Thoracic aorta (tissue), 2 donors: ENCODE measurements at places on chromosomes 13 and 19. TPM values are rescaled to one million over a fixed set of nuclear protein-coding genes. Genes with fewer than 3 reads are reported as not detected.
A peak's percentile ranks its signal among the peaks of the same experiment; 100 is the strongest.

Gene RAB11B
- total RNA-seq, result 69.3 TPM

- H3K36me3 ChIP-seq, result no peaks in the 10 kb centered on the region
- H3K27me3 ChIP-seq, result no peaks in the 10 kb centered on the region
- H3K4me1 ChIP-seq, result peaks cover 13% of the 10 kb centered on the region
- DNase-seq, result no peak
These were observed 227.9 kb upstream of the ARGLU1 start for GRCh38 chr13:106795847-106796246.

- H3K27ac ChIP-seq, result peak overlapping the region; percentile 91
- H3K4me1 ChIP-seq, result peaks cover 13% of the 10 kb centered on the region
- H3K36me3 ChIP-seq, result peaks cover 12% of the 10 kb centered on the region
These were observed 767 bp upstream of the GADD45B start for GRCh38 chr19:2475018-2475701.

Gene ZNF296
- 1.8 TPM for total RNA-seq

Gene SYCN
- total RNA-seq, result not detected

GRCh38 chr19:16208064-16208759 is 10.5 kb downstream of the AP1M1 start:
- DNase-seq, result no peak
- no peaks in the 10 kb centered on the region for H3K27me3 ChIP-seq
- H3K4me3 ChIP-seq, result no peak overlapping the region

DNA sequence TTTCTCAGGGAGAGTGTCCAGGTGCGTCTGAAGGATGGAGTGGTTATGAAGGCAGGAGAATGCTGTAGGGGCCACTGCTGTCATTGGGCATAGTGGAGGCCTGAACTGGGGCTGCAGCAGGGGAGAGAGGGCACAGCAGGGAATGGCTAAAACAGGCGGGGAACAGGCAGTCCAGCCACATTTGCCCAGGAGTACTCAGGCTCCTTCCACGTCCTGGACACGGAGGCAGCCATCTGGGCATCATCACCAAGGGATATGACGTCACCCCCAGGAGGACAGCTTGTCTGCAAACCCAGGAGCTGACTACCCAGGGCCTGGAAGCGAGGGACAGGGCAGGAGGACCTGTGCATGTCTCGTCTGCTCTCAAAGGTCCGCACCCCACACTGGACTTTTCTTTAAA is 22.2 kb downstream of the VSTM2B start:
- H3K4me3 ChIP-seq, result no peak overlapping the region
- no peak overlapping the region for H3K27ac ChIP-seq
- no peaks in the 10 kb centered on the region for H3K27me3 ChIP-seq
- no peaks in the 10 kb centered on the region for H3K36me3 ChIP-seq
- H3K4me1 ChIP-seq, result no peaks in the 10 kb centered on the region
- DNase-seq, result no peak

GRCh38 chr13:43258771-43259170 is 235.4 kb downstream of the DNAJC15 start:
- no peak overlapping the region for H3K27ac ChIP-seq
- no peaks in the 10 kb centered on the region for H3K36me3 ChIP-seq
- no peak overlapping the region for H3K4me3 ChIP-seq
- no peaks in the 10 kb centered on the region for H3K4me1 ChIP-seq
- no peaks in the 10 kb centered on the region for H3K27me3 ChIP-seq
